HEK293T (cell line): ENCODE measurements at places on chromosomes 5 and 9.

DNA sequence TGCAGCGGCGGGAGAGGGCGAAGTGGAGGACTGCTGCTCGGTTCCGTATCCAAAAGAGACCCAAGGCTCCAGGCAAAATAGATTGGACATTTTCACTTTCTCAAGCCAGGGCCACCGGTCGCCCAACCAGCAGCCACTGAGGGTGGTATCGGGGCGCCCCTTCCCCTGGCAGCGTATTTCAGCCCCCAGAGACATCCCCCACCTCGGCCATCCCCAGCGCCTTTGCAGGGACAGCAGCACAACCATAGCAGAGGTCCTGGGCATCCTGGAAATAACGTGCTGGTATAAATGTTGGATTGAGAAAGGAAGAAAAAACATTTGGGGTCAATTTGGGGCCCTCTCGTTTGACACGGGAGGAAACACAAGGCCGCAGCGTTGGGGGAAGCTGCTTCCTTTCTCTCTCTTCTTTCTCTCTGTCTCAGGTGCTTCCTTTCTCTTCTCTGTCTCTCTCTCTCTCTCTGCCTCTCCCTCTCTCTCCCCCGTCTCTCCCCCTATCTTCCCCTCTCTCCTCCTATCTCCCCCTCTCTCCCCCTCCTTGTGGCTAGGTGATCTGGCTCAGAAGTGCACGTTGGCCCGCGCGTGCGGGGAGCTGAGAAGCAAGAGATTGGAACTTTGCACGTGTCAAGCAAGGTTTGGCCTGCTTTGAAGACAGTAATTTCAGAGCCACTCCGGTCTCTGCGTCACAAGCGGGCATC lies 624 bp upstream of the RETREG1 start:
- no peak for DNase-seq

- no peak for DNase-seq
Observed at GRCh38 chr5:38906503-38906902, 60.7 kb downstream of the OSMR start.

GRCh38 chr9:115777610-115778009 lies 376.0 kb upstream of the PAPPA start:
- DNase-seq = no peak

GRCh38 chr5:72991394-72991793 lies 35.6 kb downstream of the FCHO2 start:
- DNase-seq = no peak

- DNase-seq = peak; percentile 73
Observed at GRCh38 chr5:7927466-7928375, 58.8 kb downstream of the MTRR start.
